Activated T-cell treated with anti-CD3 and anti-CD28 coated beads, Interleukin-2, amount 50 U/mL, for 72 hours (primary cell): ENCODE measurements at places on chromosomes 5 and 9.

GRCh38 chr5:147509041-147509709 lies 693 bp downstream of the DPYSL3 start:
- no peak for DNase-seq

DNA sequence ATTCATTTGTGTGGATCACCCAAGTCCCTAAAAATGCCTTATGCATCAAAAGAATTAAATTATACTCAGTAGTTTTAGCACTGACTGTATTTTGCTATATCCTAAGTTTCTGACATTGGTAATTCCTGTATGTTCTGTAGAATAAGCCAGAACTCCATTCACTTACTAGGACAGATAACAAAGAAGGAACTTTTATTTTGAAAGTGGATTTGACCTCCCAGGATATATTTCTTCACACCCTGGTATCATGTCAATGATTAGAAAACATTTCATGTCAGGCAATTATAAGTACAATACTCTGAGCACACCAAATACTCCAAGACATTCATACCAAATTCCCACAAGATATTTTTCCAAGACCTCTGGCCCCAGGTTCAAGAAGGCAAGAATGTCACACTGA lies 28.7 kb upstream of the MYOT start:
- no peak for DNase-seq

DNA sequence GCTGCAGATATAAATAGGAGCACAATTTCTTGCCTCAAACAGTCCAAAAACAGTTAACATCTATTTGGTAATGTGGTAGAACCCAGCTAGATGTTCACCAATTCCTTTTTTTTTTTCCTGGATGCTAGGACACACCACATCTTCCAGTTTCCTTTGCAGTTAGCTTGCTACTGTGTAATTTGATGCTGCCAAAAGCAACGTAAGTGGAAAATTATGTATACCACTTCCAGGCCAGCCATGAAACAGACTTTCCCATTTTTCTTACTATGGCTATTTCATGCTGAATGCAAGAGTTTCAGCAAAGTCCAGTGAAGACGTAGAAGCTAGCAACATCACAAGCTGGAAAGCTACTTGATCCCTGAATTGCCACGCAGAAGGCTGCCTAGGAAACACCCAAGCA lies 667.2 kb downstream of the TLE1 start:
- DNase-seq, result no peak

DNA sequence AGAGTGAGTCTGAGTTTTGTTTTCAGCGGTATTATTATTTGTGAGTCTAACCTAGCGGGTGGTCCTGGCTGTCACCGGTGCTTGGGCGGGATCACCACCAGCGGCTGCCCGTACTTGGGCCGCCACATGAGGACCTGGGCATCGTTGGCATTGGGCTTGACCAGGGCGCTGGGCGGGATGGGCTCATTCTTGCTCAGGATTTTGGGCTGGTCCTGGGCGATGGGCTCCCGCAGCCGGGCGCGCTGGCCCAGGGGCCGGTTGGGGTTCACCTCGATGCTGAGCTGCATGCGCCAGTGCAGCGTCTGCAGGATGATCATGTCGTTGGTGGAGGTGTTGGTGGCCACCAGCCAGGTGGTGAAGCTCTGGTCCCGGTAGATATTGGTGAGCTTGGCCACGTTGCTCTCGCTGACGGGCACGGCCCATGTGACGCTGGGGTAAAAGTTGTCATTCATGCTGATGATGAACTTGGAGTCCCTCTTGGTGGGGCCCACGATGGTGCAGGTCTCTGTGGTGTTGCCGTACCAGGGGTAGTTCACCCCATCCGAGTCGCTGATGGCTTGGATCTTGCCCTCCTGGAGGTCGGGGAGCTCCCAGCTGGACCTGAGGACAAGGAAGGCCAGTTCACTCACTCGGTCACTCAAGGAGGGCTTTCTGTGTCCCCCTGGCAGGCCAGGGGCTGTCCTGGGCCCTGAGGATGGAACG lies 15.4 kb downstream of the FAM78A start:
- DNase-seq, result no peak

GRCh38 chr5:142358121-142358520 lies 33.3 kb upstream of the SPRY4 start:
- no peak for DNase-seq

- no peak for DNase-seq
These were observed 268.3 kb upstream of the WWC1 start for GRCh38 chr5:168023191-168023590.

DNA sequence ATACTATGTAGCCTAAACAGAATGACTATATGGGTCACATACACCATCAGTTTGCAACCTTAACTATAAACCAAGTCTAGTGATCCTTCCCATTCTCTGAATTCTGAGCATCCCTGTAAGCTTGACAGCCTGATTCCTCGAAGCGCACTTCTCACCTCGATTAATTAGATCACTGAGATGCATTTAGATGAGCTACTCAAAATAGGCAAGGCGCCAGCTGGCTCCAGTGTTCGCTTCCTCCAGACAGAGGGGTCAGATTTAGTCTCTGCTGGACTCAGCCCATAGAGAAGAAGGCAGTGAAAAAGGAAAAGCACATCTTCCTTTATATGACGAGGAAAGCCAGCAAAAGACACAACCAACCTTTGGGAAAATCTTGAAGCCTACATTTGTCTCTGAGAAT lies 371.5 kb downstream of the MLLT3 start:
- no peak for DNase-seq

- no peak for DNase-seq
These were observed 13.3 kb downstream of the SPARC start for GRCh38 chr5:151673421-151673820.
